ENCODE measurements at places on chromosomes 7 and 10.

GRCh38 chr10:125055446-125055845 lies 104.9 kb downstream of the CTBP2 start:
- no peak for DNase-seq

DNA sequence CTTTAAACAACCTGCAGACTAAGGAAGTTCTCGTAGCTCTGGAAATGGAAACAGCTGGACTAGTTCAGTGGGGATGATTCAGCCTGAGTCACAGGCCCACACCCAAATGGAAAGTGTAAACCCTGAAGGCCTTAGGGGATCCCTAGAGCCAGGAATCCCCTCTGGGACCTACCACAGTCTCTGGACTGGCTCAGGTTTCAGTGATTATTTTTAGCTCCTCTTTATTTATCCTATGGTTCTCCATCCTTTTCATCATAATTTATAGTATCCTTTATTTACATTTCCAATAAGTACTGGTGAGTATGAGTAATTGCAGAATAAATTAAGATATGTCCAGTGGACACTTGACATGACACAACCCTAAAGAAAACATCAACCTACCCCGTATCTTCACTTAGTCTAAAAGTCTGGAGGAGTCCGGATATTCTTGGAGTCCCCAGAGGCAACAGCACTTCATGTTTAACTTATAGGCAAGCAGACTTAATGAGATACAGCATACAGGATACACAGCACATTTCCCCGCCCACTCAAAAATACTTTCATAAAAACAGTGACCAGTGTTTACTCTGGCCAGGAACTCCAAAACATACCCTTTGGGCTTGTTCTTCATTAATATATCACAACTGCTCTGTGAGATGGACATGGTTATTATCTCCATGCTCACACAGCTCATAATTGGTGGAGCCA lies 28.4 kb upstream of the SEMA3E start:
- DNase-seq, result peak; percentile 30

DNA sequence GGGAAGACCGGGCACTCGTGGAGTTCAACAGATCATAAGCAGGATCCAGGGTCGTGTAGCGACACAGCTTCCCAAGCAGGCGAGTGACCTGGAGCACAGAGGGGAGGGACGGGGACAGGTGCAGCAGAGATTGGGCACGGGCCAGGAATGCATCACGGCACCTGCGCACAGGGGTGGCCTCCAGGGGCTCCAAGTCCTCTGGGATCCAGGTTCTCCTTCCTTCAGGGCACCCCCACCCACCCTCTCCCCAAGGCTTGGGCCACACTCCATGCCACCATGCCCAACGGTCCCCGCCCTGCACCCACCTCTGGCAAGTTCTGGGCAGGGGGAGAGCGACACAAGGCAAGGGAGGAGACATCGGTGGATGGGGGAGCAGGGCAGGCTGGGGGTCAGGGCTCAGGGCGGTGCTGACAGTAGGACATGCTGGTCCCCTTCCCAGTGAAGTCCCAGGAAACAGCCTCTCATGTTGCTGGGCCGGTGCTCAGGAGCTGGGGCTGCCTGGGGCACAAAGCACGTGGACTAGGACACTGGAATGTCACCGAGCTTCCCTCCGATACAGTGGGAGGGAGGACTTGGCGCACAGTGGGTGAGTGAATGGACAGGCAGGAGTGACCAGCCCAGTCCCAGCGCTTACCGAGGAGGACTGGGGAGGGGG lies 597.3 kb downstream of the PTPRN2 start:
- DNase-seq, result no peak

- DNase-seq, result no peak
Measured at GRCh38 chr7:6256677-6257535, 15.5 kb downstream of the CYTH3 start.

DNA sequence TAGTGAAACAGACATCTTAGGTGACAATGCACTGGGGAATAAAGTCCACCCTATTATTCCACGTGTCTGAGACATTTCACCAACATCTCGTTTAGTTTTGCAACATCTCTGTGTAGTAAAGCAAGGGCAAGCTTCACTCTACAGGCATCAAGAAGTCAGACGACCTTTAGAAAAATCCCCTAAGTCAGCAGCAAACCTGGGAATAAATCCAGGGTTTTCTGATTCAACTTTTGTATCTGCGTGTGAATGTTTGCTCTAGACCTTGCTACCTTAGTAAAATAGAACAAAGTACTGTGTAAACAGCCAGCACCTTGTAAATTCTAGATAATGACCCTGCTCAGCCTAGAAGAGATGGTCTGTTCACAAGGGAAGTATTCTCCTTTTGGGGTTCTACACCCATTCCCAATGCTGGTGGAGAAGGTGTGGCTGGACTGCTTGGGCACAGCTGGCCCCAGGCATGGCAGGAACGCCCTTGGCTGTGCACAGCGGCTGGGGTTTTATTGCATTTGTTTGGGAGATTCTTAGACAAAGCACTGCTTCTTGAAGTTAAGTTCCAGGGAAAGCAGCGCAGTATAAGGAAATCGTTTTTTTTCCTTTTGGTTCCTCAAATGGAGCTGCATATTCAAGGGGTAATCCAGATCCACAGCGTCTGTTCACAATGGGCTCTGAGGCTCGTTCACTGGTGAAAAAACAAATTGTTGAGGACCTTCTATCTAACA lies 38.3 kb upstream of the GALNTL5 start:
- DNase-seq, result no peak

DNA sequence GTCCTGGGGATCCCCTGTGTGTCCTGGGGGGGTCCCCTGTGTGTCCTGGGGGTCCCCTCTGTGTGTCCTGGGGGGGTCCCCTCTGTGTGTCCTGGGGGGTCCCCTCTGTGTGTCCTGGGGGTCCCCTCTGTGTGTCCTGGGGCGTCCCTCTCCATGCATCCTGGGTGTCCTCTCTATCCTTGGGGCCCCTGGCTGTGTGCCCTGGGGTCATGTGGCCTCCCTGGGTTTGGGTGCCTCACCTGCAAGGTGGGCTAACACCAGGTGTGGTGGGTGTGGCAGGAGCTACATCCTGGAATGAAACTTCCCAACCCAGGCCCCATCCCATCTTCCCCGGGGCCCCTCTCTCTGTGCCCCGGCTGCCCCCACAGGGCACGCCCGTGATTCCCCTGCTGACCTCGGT lies 4.9 kb downstream of the CYP2W1 start:
- DNase-seq, result no peak

GRCh38 chr10:58992830-58993460 lies 183.5 kb upstream of the PHYHIPL start:
- DNase-seq, result no peak

DNA sequence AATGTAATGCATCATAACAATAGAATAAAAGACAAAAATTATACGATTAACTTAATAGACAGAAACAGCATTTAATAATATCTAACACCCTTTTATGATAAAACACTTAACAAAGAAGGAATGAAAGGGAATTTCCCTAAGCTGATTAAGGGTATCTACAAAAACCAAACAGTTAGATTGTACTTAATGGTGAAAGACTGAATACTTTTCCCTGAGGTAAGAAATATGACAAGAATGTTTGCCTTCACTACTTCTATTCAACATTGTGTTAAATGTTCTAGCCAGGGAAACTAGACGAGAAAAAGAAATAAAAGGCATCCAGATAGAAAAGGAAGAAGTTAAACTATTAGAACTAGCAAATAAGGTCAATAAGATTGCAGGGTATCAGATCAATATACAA lies 276.9 kb downstream of the BAMBI start:
- DNase-seq, result no peak

- DNase-seq, result no peak
Measured at GRCh38 chr10:92574548-92575261, 812 bp upstream of the IDE start.

DNA sequence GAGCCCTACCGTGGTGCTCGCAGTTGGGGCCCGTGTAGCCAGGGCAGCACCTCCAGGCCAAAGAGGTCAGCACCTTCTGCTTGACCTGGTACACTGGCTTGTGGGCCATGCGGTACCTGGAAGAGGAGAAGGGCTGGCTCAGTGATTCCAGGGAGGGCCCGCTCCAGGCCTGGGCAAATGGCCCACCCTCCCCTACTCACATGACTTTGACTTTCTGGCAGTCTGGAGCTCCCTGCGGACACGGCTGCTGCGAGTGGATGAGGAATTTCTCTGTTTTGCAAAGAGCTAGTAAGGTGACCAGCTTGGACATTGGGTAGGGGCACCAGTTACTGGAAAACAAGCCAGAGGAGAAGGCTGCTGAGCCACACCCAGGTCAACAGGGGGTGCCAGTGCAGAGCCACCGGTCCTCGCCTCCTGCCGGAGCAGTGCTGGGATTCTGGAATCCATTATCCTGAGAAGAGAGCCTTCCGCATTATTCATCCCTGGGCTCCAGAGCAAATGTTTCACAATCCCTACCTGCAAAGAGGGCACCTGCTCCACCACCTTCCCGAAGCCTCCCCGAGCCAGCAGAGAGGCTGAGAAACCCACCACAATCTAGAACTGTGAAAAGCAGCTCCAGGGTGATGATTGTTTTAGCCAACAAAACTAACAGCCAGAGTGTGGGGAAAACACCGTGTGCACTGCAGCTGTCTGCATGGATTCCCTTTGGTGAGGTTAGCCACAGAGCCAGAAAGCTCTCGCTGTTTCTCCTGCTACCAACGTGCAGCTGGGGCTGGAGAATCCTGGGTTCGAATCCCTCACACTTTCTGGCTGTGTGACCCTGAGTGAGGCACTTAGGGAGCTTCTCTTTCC lies 11.8 kb downstream of the MMRN2 start:
- no peak for DNase-seq

DNA sequence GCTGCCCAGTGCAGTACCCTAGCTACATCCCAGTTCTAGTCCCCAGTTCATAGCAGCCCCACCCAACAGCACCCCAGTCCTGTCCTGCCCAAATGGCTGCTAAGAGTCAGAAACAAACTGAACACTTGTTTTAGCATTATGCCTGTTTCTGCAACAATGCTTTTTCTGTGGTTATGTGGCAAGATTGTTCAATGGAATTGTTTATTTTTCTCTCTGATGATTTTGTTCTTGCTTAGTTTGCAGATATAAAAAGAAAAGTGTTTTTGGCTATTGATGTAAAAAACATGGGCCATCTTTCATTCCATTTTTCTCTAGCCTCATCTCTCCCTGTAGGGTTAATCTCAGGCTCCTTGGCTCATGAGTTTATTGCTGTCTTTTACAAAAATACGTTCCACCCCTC lies 42.5 kb downstream of the LRRC4 start:
- DNase-seq, result no peak

GRCh38 chr10:72762042-72762441 lies 70.1 kb downstream of the MCU start:
- no peak for DNase-seq

- DNase-seq, result no peak
Measured at GRCh38 chr10:24553051-24553612, 170.6 kb downstream of the ARHGAP21 start.

- DNase-seq, result peak; percentile 65
Measured at GRCh38 chr7:131284702-131285419, 42.8 kb upstream of the MKLN1 start.

DNA sequence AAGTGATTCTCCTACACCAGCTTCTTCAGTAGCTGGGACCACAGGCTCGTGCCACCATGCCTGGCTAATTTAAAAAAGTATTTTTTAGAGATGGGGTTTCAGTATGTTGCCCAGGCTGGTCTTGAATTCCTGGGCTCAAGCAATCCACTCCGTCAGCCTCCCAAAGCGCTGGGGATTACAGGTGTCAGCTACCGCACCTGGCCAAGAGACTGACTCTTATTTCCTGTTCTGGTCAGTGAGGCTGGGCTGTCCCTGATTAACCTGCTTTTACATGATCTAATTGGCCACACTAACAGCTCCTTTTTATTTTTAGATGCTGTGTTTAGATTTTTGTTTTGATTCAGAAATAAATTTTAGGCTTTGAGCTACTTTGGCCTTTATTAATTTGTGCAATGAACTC lies 203.9 kb downstream of the NXPH1 start:
- DNase-seq, result no peak

DNA sequence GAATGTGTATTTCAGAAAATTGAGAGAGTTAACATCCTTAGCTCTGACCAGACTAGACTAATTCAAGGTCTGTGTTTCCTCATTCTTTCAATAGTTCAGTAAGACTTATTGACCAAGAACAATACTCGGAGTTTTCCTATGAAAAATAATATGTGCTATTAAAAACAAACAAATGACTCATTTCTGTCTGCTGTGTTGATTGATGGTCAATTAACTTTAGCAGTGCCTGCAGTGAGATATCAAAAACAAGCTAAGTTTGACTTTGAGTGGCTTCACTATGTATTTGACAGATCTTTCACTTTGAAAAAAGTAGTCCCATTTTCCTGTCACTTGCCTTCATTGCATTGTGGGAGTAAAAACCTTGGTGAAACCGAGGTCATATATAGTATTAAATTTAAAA lies 91.0 kb downstream of the GNAT3 start:
- DNase-seq, result no peak

- no peak for DNase-seq
Measured at GRCh38 chr7:95780665-95781064, 8.3 kb downstream of the DYNC1I1 start.

GRCh38 chr10:25017154-25017590 lies 760 bp downstream of the THNSL1 start:
- peak; percentile 0 for DNase-seq

- no peak for DNase-seq
Measured at GRCh38 chr10:11023009-11023953, 5.6 kb downstream of the CELF2 start.

- DNase-seq, result no peak
Measured at GRCh38 chr7:73992101-73992562, 35.8 kb upstream of the ELN start.

GRCh38 chr7:56290548-56290947 lies 174.3 kb upstream of the NUPR2 start:
- DNase-seq, result no peak

- DNase-seq, result no peak
Measured at GRCh38 chr10:80579181-80579763, 41.6 kb downstream of the SH2D4B start.

- no peak for DNase-seq
Measured at GRCh38 chr7:157627033-157627432, 290.2 kb downstream of the DNAJB6 start.

- no peak for DNase-seq
Measured at GRCh38 chr7:30556840-30557239, 37.8 kb upstream of the GARS1 start.

GRCh38 chr10:125795128-125795527 lies 19.5 kb upstream of the MMP21 start:
- DNase-seq, result no peak

DNA sequence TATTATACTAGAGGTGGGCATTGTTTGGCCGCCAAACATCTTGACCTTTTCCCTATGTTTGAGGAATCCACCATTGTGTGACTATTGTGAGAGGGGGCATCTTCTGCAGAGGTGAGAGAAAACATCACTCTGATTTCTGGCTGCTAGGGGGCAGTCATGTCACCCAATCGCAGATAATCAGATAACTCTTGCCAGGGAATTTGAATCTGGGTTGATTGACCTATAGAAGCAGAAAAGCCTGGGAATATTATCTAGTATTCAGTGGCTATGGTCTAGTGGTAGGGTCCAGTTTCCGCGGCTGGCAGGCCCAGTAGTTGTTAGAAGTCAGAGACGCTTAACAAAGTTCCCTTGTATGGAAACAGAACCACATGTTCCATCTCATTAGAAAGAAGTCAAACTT lies 808.5 kb downstream of the PHTF2 start:
- DNase-seq, result no peak

- DNase-seq, result no peak
Measured at GRCh38 chr7:147721962-147722830, 868.4 kb upstream of the C7orf33 start.

Measured in NCI-H187 (cell line).